Astrocyte of the spinal cord (primary cell): ENCODE measurements at places on chromosomes 5 and 9.
A peak's percentile ranks its signal among the peaks of the same experiment; 100 is the strongest.

DNA sequence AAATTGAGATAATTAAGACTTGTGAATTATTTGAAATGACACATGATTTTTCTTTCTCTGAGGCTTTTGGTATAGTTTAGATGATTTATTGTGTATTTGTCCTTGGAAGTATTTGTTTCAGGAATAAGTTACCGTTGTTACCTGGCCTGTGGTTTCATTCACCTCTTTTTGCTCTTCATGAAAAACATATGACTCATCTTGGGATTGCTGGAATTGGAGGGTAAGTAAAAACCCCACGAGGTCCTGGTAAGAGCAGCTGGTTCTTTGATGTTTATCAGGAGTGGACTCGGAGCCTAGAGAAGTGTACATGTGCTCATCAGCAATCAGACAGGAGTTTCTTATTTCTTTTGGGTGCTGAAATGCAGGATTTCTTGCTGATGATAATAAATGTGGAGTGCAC is 275.3 kb downstream of the PSAT1 start:
- no peak for DNase-seq

DNA sequence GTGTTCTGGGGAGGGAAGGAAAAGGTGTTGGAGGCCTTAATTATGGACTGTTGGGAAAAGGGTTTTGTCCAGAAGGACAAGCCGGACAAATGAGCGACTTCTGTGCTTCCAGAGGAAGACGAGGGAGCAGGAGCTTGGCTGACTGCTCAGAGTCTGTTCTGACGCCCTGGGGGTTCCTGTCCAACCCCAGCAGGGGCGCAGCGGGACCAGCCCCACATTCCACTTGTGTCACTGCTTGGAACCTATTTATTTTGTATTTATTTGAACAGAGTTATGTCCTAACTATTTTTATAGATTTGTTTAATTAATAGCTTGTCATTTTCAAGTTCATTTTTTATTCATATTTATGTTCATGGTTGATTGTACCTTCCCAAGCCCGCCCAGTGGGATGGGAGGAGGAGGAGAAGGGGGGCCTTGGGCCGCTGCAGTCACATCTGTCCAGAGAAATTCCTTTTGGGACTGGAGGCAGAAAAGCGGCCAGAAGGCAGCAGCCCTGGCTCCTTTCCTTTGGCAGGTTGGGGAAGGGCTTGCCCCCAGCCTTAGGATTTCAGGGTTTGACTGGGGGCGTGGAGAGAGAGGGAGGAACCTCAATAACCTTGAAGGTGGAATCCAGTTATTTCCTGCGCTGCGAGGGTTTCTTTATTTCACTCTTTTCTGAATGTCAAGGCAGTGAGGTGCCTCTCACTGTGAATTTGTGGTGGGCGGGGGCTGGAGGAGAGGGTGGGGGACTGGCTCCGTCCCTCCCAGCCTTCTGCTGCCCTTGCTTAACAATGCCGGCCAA is 19.1 kb downstream of the PTGES2 start:
- no peak for DNase-seq

GRCh38 chr9:74379718-74380117 is 117.4 kb upstream of the RORB start:
- peak; percentile 41 for DNase-seq

DNA sequence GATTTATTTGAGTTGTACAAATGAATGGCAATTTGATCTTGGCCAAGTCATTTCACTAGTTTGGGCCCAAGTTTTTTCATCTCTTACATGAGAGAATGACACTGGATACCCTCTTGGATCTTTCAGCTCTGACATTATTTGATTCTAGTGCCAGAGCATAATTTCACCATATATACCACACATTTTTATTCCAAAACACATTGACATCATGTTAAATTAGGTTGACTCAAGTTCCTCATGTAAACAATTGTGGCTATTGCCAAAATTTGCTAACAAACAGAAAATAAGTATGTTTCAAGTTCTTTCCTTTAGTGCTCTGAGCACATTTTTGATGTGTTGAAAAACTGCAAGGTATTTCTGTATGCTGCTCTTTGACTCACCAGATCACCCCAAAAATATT is 375.8 kb downstream of the ZNF608 start:
- no peak for DNase-seq

DNA sequence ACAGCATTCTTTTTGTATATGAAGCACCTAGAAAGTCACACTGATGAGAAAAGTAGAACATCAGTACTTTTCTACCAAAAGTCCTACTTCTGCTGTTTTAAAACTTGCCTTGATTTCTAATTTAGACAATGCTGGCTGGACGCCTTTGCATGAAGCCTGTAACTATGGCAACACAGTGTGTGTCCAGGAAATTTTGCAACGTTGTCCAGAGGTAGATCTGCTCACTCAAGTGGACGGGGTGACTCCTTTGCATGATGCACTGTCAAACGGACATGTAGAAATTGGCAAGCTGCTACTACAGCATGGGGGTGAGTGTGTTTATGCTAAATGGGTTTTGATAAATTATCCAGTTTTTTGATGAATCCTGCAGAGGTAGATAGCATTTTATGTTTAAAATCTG is 73.5 kb downstream of the SLF1 start:
- DNase-seq: peak; percentile 84

GRCh38 chr9:4298255-4299004 is 1.4 kb downstream of the GLIS3 start:
- peak; percentile 50 for DNase-seq

GRCh38 chr5:137659209-137659608 is 76.7 kb downstream of the KLHL3 start:
- DNase-seq: no peak
